GM03348 (cell line): ENCODE measurements at places on chromosomes 16 and 17.

- DNase-seq = no peak
These were observed 5.2 kb downstream of the ZNF646 start for GRCh38 chr16:31079342-31079944.

DNA sequence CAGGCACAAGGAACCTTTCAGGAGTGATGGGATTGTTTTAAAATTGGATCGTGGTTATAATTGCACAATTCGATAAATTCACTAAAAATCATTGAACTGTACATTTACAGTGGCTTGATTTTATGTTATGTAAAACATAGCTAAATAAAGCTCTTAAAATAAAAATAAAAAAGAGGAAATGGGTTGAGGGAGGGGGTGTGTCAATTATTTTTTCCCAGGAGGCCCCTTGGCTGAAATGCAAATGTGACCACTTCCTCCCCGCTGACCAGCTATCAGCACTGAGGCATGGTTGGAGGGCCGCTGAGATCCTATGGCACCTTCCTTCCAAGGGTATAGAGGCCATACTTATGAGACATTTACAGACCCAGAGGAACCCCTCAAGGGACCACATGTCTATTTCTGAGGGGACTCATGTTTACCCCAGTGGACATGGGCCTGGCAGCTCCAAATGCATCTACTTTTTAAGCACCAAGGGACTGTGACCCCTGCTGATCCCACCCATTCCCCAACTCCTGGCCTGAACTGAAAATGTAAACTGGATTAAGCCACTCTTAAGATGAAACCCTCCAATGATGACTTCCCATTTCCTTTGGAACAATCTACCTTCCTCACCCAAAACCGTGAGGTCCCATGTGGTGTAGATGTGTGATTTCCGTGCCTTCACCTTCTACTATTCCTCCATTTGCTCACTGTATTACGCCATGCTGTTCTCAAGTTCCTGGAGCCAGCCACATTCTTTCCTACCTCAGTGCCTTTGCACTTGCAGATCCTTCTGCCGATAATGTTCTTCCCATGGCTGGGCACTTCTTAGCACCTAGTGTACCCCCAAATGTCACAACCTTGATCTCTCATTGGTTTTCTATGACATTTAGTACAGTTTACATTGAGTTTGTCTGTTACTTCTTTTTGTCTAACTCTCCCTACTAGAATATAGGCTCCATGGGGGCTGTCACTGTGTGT, 2.8 kb upstream of the IL21R start:
- no peak for DNase-seq

DNA sequence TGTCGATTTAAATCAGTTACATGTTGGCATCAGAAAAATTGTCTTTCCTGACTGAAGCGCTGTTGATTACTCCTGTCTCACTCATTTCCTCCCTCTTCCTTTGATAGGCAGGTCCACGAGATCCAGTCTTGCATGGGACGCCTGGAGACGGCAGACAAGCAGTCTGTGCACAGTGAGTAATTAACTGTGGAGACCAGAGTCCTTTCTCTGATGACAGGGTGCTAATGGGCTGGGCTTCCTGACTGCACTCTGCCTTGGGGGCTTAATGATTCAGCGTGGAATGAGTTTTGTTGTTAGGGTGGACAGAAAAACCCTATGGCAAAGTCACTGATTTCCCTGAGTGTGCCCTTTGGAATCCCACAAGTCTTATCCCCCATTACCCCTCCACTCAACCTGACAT, 6.5 kb downstream of the GOSR2 start:
- DNase-seq = no peak

- DNase-seq = no peak
These were observed 151.2 kb upstream of the AXIN2 start for GRCh38 chr17:65712383-65713267.

DNA sequence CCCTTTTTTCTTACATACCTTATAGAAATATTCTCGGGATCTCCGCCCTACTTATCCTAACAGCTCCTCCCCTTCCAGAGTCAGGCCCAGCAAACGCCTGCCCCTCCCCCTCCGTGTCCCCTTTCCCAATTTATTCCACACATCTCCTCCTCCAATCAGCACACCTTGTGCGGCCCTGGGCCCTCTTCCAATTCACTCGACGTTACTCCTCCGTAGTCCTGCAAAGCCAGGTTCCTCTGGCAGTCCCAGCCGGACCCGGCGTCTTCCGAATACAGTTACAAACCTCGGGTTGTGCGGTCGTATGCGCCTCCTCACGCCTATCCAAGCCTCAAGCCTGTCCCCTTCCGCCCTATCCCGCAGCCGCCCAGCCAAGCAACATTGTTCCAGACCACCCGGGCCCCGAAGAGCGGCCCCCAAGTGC, 677 bp downstream of the CBX1 start:
- DNase-seq = peak; percentile 66

DNA sequence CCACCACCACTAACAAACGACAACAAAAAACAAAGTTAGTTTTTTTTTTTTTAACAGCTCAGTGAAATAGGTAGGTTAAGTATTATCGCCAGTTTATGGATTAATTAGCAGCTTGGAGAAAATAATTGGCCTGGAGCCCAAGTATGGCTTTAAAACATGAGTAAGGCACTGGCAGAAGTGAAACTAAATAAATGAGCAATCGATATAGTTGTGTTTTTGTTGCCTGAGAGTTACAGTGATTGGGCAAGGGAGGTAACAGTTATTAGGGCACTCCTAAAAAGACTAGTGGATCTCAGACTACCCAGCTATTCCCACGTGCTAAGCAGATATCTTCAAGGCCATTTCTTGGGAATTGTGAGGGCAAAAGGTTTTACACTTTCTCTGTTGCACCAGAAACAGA, 2.4 kb downstream of the MLKL start:
- DNase-seq = no peak

DNA sequence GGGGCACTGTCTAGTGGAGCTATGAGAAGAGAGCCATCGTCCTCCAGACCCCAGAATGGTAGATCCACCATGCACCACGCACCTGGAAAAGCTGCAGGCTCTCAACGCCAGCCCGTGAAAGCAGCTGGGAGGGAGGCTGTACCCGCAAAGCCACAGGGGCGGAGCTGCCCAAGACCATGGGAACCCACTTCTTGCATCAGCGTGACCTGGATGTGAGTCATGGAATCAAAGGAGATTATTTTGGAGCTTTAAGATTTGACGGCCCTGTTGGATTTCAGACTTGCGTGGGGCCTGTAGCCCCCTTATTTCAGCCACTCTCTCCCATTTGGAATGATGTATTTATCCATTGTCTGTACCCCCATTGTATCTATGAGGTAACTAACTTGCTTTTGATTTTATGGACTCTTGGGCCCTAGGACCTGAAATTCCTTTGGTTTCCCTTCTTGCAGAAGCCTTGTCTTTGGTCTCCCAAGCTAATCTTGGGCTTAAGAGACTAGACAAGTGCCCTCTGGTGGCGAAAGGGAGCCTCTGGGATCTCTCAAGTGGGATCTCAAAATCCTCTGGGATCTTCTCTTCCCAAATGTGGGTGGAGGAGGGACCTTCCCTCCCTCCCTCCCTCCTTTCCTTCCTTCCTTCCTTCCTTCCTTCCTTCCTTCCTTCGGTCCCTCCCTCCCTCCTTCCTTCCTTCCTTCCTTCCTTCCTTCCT, 58.2 kb upstream of the HAPSTR1 start:
- peak; percentile 80 for DNase-seq

GRCh38 chr17:73538445-73538844, 105.8 kb downstream of the SDK2 start:
- DNase-seq = no peak

DNA sequence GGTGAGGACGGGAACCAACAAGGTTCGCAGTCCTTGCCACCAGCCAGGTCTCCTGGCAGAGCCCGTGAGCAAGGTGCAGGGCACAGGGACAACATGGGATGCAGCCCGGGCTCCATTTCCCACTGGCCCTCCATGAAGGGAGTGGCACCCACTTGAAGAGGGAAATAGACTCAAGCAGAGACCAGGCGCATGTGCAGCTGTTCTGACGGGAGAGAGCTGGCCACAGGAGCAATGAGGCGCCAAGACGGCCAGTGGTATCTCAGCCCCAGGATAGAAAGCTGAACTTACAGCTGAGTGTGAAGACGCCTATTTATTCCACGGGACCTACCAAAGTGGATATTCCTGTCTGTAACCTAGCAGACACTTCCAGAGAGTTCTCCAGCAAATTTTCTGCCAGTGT, 8.2 kb upstream of the FOXJ1 start:
- DNase-seq = no peak

GRCh38 chr16:89113661-89114060, 20.0 kb downstream of the ACSF3 start:
- DNase-seq = no peak
